ENCODE measurements at places on chromosomes 16 and 17. TPM values are rescaled to one million over a fixed set of nuclear protein-coding genes. Genes with fewer than 3 reads are reported as not detected.

AARSD1 gene
- total RNA-seq = 63.6 TPM

OR1A1 gene
- not detected for total RNA-seq

DLX4 gene
- total RNA-seq = 0.42 TPM

SMIM36 gene
- not detected for total RNA-seq

ADPRM gene
- 14.8 TPM for total RNA-seq

KARS1 gene
- 182 TPM for total RNA-seq

NAGS gene
- 1.0 TPM for total RNA-seq

TM4SF5 gene
- not detected for total RNA-seq

DNA sequence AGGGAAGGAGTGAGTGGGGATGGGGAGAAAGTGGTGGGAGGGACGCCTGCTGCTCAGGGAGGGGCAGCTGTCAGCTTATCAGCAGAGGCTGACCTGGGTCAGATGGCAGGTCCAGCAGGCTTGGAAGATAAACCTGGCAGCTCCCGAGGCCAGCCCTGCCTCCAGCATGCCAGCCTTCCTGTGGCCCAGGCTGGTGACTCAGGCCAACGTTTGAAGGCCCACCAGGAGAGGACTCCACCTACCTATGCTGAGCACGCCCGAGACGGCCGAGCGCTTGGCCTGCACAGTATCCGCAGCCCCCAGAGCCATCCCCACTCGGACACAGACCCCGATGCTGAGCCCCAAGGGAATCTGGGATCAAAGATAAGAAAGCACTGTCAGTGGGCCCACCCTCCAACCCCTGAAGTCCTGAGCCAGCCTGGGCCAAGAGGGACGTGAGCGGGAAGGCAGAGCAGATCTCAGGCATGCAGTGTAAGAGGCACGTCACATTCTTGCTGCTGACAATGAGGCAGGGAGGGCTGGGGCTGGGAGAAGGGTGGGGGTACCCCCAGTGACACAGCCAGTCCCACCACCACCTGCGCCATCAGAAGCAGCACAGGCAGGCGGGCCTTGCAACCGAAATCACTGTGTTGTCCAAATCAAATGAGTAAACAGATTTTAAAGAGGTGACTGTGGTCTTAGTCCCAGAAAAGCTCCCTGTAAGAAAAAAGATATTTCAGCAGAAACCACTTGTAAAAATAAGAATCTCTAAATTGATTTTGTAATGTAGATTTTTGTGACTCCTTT lies 12.4 kb downstream of the SLC47A2 start:
- H3K4me3 ChIP-seq = no peak overlapping the region
- no peaks in the 10 kb centered on the region for H3K27me3 ChIP-seq
- DNase-seq = no peak
- no peaks in the 10 kb centered on the region for H3K4me1 ChIP-seq

DNA sequence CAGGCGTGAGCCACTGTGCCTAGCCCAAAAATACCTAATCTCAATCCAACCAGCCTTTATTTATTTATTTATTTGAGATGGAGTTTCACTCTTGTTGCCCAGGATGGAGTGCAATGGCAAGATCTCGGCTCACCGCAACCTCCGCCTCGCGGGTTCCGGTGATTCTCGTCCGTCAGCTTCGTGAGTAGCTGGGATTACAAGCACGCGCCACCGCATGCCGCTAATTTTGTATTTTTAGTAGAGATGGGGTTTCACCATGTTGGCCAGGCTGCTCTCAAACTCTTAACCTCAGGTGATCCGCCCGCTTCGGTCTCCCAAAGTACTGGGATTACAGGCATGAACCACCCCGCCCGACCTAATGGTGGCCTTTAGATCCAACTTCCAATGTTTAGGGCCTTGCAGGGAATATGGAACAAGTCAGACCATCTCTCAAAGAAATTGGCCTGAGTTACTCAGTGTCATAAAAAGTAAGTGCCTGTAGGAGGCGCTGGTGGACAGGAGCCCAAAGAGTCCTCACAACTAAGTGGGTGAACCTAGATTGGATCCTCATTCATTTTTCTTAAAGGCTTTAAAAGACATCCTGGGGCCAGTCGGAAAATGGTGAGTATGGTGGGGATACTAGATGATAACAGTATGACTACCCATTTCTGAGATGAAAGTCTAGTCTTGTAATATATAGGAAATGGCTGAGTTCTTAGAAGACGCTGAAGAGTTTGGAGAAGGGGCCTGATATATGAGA lies 4.6 kb downstream of the ZSCAN10 start:
- H3K27me3 ChIP-seq = no peaks in the 10 kb centered on the region
- DNase-seq = no peak
- H3K4me3 ChIP-seq = no peak overlapping the region
- no peaks in the 10 kb centered on the region for H3K36me3 ChIP-seq
- H3K27ac ChIP-seq = peak overlapping the region; percentile 26

GRCh38 chr16:85062323-85062722 lies 34.7 kb downstream of the KIAA0513 start:
- H3K4me3 ChIP-seq = no peak overlapping the region
- H3K36me3 ChIP-seq = no peaks in the 10 kb centered on the region
- H3K4me1 ChIP-seq = peaks cover 17% of the 10 kb centered on the region
- no peak for DNase-seq
- peaks cover 12% of the 10 kb centered on the region for H3K27me3 ChIP-seq
- no peak overlapping the region for H3K27ac ChIP-seq

GRCh38 chr17:32349854-32350665 lies at the start of gene ZNF207:
Gene ZNF207 (plus strand): TSS chr17:32350157. CDS start chr17:32350286, 129 bp downstream.
- peak; percentile 89 for DNase-seq
- H3K4me3 ChIP-seq = peak within 1 kb of the TSS; percentile 98
- H3K27ac ChIP-seq = peak within 1 kb of the TSS; percentile 99
- peaks cover 45% of the 10 kb centered on the region for H3K36me3 ChIP-seq

- H3K27me3 ChIP-seq = peaks cover 9% of the 10 kb centered on the region
- H3K36me3 ChIP-seq = no peaks in the 10 kb centered on the region
- no peak overlapping the region for H3K27ac ChIP-seq
- H3K4me3 ChIP-seq = no peak overlapping the region
- no peak for DNase-seq
Observed at GRCh38 chr16:55248494-55248893, 75.5 kb upstream of the IRX6 start.

GRCh38 chr16:67966549-67967182 lies 1.8 kb downstream of the SLC12A4 start:
- H3K27me3 ChIP-seq = no peaks in the 10 kb centered on the region
- peaks cover 13% of the 10 kb centered on the region for H3K36me3 ChIP-seq
- peaks cover 28% of the 10 kb centered on the region for H3K4me1 ChIP-seq
- no peak overlapping the region for H3K27ac ChIP-seq

- DNase-seq = no peak
- peaks cover 35% of the 10 kb centered on the region for H3K27me3 ChIP-seq
- no peaks in the 10 kb centered on the region for H3K36me3 ChIP-seq
- no peak overlapping the region for H3K4me3 ChIP-seq
Observed at GRCh38 chr17:74177018-74177450, 26.4 kb upstream of the RPL38 start.

DNA sequence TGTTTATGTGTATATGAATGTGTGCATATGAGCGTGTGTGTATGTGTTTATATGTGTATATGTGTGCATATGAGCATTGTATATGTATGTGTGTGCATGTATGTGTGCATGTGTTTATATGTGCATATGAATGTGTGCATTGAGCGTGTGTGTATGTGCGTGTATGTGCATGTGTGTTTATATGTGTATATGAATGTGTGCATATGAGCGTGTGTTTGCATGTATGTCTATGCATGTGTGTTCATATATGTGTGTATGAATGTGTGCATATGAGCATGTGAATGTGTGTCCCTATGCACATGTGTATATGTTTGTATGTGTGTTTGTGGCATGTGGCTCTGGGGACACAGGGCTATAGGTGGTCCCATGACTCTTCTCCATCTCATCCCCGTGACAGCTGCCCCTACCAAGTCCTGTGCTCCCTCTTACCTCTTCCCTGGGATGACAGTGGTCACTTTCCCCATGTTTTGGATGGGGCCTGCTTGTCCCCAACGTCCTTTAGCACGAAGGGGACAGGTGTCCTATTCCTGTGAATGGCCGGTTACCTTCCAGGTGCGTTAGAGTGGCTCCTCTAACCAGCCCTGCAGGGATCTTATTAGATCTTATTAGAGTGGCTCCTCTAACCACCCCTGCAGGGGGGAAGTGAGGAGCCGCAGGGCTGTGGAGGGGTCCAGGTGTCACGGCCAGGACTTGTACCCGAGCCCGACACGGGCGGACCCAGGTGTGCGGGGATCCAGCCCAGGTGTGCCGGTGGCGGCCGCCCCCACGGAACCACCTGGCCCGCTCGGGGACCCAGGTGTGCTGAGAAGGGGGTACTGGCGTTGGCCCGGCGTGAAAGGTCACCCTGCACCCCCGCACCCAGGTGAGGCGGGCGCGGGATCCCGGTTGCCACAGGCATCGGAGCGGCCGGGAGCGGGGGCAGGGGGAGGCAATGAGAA lies 105.6 kb downstream of the SEC14L1 start:
- DNase-seq = no peak
- no peaks in the 10 kb centered on the region for H3K36me3 ChIP-seq
- peaks cover 14% of the 10 kb centered on the region for H3K4me1 ChIP-seq
- H3K4me3 ChIP-seq = peak overlapping the region; percentile 32
- H3K27ac ChIP-seq = no peak overlapping the region
- peaks cover 28% of the 10 kb centered on the region for H3K27me3 ChIP-seq

GRCh38 chr17:1562176-1562643 lies 382 bp downstream of the PITPNA start:
- peak overlapping the region; percentile 86 for H3K4me3 ChIP-seq
- H3K36me3 ChIP-seq = peaks cover 6% of the 10 kb centered on the region
- no peak overlapping the region for H3K27ac ChIP-seq
- DNase-seq = no peak
- peaks cover 52% of the 10 kb centered on the region for H3K4me1 ChIP-seq

DNA sequence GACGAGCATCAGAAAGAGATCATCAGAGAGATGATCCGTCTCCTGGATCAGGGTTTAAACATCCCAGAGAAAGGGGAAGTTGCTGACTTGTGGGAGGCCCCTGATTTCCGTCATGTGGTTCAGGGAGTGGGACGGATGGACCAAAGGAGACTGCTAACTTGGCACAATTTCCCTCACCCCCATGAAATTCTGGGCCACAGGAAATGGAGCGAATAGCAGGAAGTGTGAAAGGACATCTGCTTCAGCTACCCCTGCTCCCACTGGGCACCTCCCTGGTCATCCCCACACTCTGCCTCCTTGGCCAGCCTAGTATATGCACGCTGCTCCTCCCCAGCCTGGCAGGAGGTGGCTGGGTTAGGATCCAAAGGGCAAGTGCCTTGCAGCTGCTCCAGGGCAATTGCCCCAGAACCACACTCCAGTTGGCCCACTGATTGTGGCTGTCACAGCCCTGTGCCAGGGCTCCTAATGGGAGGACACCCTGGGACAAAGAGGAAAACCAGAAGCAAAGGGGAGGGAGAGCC lies 1.3 kb downstream of the ARRB2 start:
- no peak for DNase-seq
- H3K27ac ChIP-seq = peak overlapping the region; percentile 83
- H3K4me1 ChIP-seq = peaks cover 48% of the 10 kb centered on the region
- H3K4me3 ChIP-seq = peak overlapping the region; percentile 86
- peaks cover 11% of the 10 kb centered on the region for H3K36me3 ChIP-seq
- H3K27me3 ChIP-seq = no peaks in the 10 kb centered on the region

DNA sequence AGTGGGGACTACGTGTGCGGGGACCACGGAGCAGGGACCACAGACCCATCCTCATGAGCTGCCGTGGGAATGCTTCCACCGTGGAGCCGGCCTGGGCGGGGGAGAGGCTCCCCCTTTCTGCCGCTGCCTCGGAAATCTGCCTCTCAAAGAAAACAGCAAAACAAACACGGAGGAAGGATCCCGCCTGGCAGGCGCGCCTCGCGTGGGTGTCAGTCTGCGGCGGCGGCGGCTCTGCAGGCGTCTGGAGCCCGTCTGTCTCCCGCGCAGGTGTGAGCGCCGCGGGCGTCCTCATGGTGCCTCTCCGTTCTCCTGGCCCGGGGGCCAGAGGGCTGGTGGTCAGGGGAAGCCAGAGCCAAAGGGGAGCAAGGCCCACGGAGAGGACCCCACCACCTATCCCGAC lies 27.5 kb downstream of the GSE1 start:
- H3K4me1 ChIP-seq = peaks cover 8% of the 10 kb centered on the region
- DNase-seq = no peak
- no peak overlapping the region for H3K27ac ChIP-seq
- peaks cover 18% of the 10 kb centered on the region for H3K36me3 ChIP-seq

GRCh38 chr16:85431431-85432124 lies 181.5 kb upstream of the GSE1 start:
- no peak overlapping the region for H3K27ac ChIP-seq
- no peaks in the 10 kb centered on the region for H3K36me3 ChIP-seq
- no peak for DNase-seq
- no peaks in the 10 kb centered on the region for H3K4me1 ChIP-seq
- H3K4me3 ChIP-seq = no peak overlapping the region

GRCh38 chr16:87389245-87389644 lies 2.9 kb upstream of the MAP1LC3B start:
- H3K27ac ChIP-seq = peak overlapping the region; percentile 51
- H3K27me3 ChIP-seq = no peaks in the 10 kb centered on the region
- peaks cover 60% of the 10 kb centered on the region for H3K4me1 ChIP-seq
- H3K36me3 ChIP-seq = peaks cover 8% of the 10 kb centered on the region
- H3K4me3 ChIP-seq = no peak overlapping the region

DNA sequence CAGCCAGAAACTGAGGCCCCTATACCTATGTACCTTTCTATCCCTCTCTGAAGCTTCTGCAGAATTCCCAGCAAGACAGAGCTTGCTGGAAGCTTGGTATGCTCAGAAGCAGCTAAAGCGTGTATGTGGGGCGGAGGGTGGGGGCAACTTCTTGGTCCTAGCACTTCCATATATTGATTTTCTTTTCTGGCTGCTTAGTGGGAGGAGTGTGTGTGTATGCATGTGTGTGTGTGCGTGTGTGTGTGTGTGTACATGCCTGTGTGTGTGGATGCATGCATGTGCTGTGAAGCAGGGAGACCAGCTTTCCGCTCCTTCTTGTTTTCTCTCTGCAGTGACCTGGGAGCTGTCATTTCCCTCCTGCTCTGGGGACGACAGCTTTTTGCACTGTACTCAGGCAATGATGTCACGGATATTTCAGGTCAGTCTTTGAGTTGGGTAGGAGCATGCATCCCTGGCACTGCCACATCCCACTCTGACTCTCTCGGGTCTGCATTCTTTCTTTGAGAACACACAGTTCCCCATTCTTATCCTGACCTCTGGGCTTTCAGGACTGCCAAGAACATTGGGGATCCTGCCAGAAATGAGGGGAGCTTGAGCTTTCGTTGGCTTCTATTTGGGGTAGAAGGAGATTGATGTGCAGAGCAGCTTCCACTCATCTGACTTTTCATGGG lies 10.7 kb downstream of the HPR start:
- H3K4me1 ChIP-seq = no peaks in the 10 kb centered on the region
- H3K36me3 ChIP-seq = peaks cover 3% of the 10 kb centered on the region
- no peaks in the 10 kb centered on the region for H3K27me3 ChIP-seq

- H3K4me3 ChIP-seq = no peak overlapping the region
- no peak overlapping the region for H3K27ac ChIP-seq
- peaks cover under 1% of the 10 kb centered on the region for H3K27me3 ChIP-seq
- H3K4me1 ChIP-seq = no peaks in the 10 kb centered on the region
- no peaks in the 10 kb centered on the region for H3K36me3 ChIP-seq
Observed at GRCh38 chr16:49150341-49150740, 131.3 kb downstream of the CBLN1 start.

- H3K27me3 ChIP-seq = no peaks in the 10 kb centered on the region
- no peak overlapping the region for H3K27ac ChIP-seq
- DNase-seq = no peak
- no peaks in the 10 kb centered on the region for H3K36me3 ChIP-seq
- no peak overlapping the region for H3K4me3 ChIP-seq
- no peaks in the 10 kb centered on the region for H3K4me1 ChIP-seq
Observed at GRCh38 chr17:43040655-43041054, 15.6 kb downstream of the RND2 start.

All from activated B cell treated with CpG ODN at 0.5 μM for 24 hours (primary cell).